Right kidney (tissue), 9 donors: ENCODE measurements at places on chromosomes 2 and 18.

- no peak for DNase-seq
Observed at GRCh38 chr18:24157855-24158254, 19.0 kb downstream of the CABYR start.

GRCh38 chr2:96489663-96490062 is 15.5 kb downstream of the NEURL3 start:
- no peak for DNase-seq

- DNase-seq: no peak
Observed at GRCh38 chr2:155141418-155141817, 442.9 kb downstream of the KCNJ3 start.

DNA sequence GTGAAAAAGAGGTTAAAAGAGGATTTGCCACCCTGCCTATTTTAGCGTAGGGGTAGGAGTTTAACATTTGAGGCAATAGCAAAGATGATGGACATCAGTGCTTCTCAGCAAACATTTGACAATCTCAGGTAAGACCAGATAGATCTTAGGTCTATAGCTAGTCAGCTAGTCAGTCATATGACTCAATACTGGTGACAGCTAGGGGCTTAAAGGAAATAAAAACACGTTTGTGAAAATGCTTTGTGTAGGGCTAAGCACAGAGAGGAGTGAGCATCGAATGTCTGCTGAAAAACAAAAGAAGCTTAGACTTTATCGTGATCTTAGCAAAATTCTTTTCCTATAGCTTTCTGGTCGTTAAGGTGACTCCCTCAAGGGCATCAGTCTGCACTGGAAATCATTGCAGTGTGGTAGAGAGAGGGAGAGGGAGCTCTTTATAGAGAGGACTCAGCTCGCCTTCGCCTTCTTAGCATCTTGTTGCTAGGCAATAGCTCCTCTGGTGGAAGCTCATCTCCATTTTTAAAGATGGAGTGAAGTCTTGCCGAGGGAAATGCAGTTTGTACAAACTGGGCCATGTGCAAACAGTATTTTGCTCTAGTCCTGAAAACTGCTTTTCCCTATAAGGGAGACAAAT is 62.8 kb upstream of the SLC38A11 start:
- no peak for DNase-seq

- DNase-seq: no peak
Observed at GRCh38 chr2:237801466-237801865, 2.9 kb downstream of the RBM44 start.

- DNase-seq: no peak
Observed at GRCh38 chr2:106960683-106961161, 74.8 kb upstream of the ST6GAL2 start.
